ENCODE measurements at places on chromosomes 16 and 17.

- DNase-seq = no peak
These were observed 5.3 kb upstream of the ATP2A1 start for GRCh38 chr16:28872952-28873351.

DNA sequence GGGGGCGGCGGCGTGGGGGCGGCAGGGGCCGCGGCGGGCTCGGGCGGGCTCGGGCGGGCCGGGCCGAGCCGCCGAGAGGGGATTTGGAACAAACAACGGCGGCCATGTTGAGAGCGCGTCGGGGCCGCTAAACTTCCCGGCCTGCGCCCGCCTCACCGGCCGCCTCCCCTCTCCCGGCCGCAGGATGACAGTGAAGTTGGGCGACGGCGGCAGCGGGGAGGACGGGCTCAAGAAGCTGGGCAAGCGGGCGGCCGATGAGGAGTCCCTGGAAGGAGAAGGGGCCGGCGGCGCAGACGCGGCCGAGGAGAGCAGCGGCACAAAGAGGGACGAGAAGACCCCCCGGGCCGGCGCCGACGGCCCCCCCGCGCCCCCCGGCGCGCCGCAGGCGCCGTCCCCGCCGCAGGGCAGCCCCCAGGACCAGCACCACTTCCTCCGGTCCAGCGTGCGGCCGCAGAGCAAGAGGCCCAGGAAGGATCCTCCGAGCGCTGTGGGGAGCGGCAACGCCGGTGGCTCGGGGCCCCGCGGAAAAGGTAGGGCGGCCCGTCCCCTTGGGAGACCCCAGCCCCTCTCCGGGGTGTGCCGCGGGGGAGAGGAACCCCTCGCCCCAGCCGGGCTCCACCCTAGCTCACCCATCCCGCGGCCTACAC is 2.4 kb downstream of the CRAMP1 start:
- DNase-seq = no peak

GRCh38 chr16:3188675-3188924 is 596 bp downstream of the OR1F1 start:
- DNase-seq = no peak

DNA sequence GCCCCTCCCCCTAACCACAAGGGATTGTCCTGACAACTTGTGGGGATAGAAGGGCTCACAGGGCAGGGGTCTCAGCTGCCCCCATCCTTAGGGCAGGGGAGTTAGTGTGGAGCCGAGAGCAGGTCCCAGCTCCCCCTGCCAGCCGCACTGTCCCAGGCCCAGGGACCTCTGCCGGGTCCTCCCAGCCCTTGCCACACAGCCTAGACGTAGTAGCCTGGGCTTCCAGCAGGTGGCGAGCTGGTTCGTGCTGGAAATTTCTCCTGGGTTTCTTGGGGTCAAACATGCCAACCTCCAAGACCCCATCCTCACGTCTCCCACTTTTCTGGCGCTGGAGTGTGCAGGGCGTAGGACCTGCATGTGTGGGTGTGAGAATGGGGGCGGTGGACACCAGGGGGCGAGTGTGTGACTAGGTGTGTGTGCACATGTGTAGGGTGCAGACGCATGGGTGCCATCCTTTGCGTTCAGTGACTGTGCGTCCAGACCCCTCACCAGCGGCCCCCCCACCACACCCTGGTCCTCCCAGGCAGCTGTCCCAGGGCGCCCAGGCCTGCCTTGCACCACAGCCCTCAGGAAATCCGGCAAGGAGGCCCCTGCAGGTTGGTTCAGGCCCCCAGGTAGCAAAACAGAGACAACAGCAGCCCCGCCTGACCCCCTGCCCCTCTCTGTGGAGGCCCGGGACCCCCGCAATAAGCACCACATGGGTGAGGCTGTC is 29.5 kb downstream of the SBK1 start:
- peak; percentile 21 for DNase-seq

GRCh38 chr17:79797492-79798298 is 818 bp upstream of the CBX8 start:
- DNase-seq = peak; percentile 57

- no peak for DNase-seq
These were observed 47.3 kb upstream of the CHMP6 start for GRCh38 chr17:80944326-80944725.

DNA sequence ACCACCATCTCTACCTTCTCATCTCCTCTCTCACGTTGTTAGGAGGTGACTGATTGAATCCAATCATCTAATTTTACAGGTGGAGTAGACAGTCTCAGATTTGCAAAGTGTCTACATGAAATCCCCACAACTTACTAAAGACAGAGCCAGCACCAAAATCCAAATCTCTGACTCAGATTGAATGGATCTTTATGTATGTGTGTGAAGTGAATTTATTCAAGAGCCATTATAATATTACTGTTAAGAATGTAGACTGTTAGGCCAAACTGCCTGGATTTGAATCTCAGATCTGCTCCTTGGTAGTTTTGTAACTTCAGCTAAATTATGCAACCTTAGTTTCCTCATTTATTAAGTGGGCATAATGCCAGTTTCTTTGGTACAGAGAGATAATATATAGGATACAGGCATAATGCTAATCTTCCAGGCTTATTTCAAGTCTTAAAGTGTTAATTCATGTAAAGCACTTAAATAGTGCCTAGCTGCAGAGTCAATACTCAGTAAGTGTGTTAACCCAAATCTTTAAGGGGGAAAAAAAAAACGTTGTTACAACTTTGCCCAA is 12.7 kb downstream of the CNEP1R1 start:
- DNase-seq = no peak

DNA sequence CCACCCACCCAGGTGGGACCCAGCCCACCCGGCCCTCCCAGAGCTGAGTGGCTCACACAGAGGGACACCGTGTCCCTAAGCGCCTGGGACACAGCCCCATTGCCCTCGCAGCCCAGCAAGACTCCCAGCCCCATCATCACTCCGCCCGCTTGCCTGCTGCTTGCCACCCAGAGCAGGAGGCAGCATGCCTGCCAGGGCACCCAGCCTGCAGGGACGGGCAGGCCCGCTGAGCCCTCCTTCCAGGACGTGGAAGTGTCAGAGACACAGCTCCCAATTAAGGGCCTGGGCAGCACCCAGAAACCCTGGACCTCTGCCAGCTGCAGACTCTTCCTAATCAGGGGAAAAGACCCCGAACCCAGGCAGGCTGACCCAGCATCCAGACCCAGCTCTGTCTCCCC is 17.2 kb upstream of the OSGIN1 start:
- DNase-seq = no peak
